Activated T-cell treated with anti-CD3 and anti-CD28 coated beads for 1 hour (primary cell): ENCODE measurements at places on chromosomes 1 and 21.

DNA sequence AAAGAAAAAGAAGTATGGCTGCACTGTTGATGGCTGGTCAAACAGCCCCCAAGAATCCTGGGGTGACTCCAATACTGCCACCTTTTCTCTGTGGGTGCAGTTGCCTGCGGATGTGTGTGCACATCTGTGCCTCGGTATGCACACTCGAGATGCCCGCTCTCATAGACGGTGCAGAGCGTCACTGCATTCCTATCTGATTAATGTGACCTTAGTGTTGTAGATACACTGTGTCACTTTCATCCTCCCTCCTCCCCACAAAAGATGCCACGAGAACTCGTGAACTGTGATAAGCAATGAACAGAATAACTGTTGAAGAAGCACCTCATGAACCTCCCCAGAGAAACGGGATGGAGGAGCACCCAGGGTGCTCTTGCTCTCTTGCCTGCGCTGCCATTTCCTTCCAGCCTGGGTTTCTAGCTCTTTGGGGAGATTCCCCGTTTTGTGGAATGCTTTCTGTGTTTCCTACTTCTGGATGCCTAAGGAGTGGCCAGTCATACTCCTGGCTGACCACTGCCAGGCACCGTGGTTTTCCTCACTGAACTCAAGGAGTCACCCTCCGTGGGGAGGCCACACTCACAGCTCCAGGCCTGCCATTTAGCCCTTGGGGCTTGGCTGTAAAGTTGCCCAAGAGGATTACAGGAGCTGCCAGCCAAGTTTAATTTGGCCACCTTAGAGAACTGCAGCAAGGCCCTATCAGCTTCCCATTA lies 32.0 kb downstream of the NTPCR start:
- DNase-seq: no peak

DNA sequence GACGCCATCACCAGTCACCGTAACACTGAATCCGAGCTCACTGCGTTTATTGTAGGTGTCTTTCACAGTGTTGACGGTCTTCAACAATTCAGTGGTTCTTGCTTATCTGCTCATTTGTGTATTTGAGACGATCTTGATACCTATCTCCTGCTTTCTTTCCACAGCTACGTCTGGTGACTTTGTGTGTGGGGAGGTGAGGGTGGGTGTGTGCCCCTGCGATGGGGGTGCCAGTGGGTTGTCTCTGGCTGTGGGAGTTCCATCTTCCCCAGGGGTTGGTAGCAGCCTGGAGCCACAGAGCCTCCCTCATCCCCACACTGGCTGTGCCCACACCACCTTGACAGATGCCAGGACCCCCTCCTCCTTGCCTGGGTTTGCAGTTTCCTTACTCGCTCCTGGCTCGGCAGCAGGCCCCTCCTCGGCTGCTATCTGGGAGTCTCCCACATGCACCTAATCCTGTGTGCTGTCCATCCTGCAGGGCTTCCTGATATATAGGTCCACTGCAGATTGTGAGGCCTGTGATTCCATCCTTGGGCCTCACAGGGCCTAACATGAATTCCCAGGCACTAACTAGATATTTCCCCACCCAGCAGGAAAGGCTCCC lies 6.3 kb upstream of the PARP1 start:
- no peak for DNase-seq

- DNase-seq: no peak
Measured at GRCh38 chr1:236608930-236609726, 4.8 kb upstream of the HEATR1 start.

DNA sequence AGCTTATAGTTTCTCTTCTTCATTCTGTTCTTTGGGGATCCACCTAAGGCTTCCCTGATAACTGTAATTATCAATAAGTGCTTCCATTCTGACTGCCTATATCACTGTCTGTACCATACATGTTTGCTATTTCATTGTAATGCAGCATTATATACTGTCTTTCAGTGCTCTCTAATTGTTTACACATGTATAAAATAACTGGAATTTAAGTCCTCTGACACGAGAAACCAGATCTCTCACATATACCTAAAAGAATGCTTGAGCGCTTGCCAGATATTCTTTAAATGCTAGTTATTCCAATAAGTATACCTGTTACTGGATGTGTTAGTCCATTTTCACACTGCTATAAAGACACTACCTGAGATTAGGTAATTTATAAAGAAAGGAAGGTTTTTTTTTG lies 34.7 kb downstream of the CELF3 start:
- DNase-seq: no peak

- DNase-seq: no peak
Measured at GRCh38 chr1:34018285-34018684, 146.7 kb downstream of the CSMD2 start.

- DNase-seq: no peak
Measured at GRCh38 chr1:119323216-119323982, 45.2 kb upstream of the HAO2 start.

GRCh38 chr1:242243472-242243871 lies 244.6 kb upstream of the MAP1LC3C start:
- DNase-seq: no peak

DNA sequence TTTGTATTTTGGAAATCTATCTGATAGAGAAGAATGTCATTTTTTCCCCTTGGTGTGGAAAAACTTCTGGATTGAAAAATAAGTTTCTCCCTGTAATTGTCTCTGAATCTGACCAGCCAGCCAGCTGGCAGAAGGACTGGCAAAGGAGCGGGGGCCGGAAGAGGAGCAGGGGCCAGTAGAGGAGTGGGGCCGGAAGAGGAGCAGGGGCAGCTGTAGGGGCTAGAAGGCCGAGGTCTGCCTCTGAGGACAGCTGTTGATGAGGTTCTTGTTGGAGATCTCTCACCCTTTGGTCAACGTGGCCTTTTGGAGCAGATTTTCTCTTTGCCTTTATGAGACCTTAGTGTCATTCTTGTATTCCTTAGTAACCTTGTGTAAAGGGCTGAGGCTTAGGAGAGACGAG lies 121.8 kb downstream of the GALNT2 start:
- DNase-seq: no peak

- DNase-seq: no peak
Measured at GRCh38 chr1:15739745-15740144, 2.6 kb upstream of the TMEM82 start.

GRCh38 chr1:222582099-222582774 lies 7.5 kb downstream of the TAF1A start:
- DNase-seq: no peak

GRCh38 chr1:46862348-46862747 lies 63.5 kb downstream of the CYP4B1 start:
- DNase-seq: no peak

DNA sequence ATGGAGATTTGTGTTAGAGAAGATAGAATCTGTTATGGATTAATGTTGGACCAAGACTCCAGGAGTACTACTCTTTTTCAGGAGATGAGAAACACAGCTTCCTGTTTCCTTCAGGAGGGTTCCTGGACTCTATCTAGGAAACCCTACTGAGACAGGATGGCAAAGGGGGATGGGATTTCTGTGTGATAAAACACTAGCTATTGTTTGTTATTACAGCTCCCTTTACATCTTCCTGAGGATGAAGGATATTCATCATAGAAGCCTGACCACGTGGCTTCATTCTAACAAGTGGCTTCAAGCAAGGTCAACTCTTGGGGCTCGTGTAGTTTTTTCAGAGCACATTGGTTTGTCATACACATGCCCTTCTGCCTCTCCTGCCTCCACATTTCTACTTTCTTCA lies 33.3 kb downstream of the RGL1 start:
- no peak for DNase-seq

DNA sequence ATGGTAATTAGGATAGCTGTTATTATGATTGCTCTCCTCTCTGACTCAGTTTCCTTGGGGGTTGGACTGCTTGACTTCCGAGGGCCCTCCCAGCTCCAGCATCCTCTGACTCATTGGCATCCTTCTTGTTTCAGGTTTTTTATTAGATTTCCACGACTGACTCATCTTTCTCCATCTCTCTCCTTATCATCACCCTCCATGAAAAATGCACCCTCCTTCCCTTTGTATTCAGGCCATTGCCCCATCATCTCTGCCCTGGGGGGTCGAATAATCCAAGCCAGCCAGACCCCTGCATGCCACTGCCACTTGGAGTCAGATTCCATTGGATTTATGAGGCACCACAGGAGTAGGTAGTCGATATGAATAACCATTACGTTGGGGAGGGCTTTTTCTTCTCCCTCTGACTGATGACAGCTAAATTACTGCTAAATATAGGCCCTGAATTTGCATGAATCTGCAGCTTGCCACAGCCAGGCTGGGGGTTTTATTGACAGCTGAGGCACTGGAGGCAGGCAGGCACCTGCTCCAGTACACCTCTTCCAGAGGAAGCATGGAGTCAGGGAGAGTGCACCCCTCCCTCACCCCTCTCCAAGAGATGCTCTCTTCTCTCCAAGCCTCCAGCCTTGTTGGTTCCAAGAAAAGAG lies 91.7 kb downstream of the C1orf94 start:
- DNase-seq: no peak
